ENCODE measurements at places on chromosomes 5 and 9.

- no peak for DNase-seq
These were observed 21.1 kb downstream of the TLE4 start for GRCh38 chr9:79592726-79593493.

GRCh38 chr5:152711801-152712388, 306.8 kb upstream of the NMUR2 start:
- DNase-seq = no peak

GRCh38 chr5:149355688-149356087, 2.2 kb upstream of the PCYOX1L start:
- DNase-seq = no peak

DNA sequence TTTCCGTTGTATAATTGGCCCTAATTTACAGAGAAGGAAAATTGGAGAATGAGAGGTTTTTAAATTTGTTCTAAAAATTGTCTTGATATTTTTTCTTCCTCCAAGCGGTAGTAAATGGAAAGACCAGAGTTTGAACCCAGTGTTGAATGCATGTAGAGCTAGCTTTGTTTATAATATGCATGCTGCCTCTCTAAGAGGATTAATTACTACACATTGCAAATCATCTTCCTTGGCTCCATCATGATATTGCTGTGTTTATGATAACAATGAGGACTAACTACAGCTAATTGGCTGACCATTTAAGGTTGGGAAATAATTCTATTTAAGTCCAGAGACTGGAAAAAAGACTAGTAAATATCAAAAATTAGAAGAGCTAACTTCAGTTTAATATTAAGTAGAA, 338.5 kb downstream of the PLK2 start:
- DNase-seq = no peak

- no peak for DNase-seq
These were observed 191.0 kb downstream of the NTRK2 start for GRCh38 chr9:84860249-84861115.

GRCh38 chr5:51082741-51083140, 300.5 kb upstream of the ISL1 start:
- DNase-seq = no peak

DNA sequence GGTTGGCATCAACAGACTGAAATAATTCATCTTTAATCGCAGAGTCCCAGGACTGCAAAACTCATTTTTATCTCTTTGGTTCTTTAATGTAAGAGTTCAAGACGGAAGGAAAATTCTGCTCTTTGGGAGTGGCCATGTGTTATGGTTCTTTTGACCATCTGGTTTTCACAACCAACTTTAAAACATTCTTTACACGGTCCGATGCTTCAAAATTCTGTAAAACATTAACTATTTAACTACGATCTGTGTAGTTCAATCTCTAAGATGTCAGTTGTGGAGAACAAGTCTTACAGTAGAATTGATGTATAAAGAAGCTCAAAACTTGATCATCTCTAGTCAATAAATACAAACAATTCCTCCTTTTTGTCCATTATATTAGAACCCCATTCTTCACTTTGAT, 83.0 kb downstream of the CMYA5 start:
- DNase-seq = no peak

GRCh38 chr5:82160948-82161347, 117.2 kb downstream of the RPS23 start:
- no peak for DNase-seq

- no peak for DNase-seq
These were observed 203.5 kb upstream of the HAPLN1 start for GRCh38 chr5:83924171-83924570.

DNA sequence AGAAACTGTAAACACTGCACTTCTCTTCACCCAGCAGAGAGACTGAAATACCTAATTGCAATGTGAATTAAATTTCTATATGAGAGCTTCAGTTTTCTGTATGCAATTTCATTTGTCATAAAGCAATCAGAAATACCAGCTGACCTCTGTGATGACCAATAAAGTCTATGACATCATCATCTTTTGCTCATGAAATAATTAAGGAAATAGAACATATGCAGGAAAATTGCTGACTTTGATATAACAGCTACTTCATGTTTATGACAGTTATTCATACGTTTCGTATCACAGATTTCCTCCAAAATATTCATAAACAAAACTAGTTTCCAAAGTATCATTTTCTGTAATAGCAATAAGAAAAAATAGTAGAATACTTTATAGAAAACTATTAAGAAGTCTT, 652.3 kb downstream of the SLCO4C1 start:
- no peak for DNase-seq

DNA sequence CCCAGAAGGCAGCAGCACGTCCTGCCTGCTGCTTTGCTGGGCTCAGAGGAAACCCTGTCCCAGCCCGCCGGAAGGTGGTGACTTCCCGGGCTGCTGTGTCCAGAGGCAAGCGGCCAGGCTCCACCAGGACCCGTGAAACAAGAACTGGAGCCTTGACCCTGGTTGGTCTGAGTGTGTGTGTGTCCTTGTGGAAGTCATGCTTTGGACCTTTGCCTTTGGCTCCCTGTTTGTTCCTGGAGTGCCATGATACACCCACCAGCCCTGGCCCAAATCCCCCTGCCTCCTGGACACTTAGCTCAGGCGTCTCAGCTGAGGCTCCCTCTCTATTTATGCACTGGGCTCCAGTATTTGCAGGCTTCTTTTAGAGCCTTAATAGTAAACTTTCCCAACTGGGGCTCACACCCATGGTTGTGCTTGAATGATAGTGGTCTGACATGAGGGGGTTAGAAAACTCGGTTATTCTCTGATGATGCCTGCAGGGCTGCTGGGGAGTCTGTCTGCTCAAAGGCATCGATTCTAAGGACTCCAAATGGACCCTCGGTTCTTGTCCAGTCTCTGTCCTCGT, 72.2 kb downstream of the C9orf50 start:
- DNase-seq = no peak

DNA sequence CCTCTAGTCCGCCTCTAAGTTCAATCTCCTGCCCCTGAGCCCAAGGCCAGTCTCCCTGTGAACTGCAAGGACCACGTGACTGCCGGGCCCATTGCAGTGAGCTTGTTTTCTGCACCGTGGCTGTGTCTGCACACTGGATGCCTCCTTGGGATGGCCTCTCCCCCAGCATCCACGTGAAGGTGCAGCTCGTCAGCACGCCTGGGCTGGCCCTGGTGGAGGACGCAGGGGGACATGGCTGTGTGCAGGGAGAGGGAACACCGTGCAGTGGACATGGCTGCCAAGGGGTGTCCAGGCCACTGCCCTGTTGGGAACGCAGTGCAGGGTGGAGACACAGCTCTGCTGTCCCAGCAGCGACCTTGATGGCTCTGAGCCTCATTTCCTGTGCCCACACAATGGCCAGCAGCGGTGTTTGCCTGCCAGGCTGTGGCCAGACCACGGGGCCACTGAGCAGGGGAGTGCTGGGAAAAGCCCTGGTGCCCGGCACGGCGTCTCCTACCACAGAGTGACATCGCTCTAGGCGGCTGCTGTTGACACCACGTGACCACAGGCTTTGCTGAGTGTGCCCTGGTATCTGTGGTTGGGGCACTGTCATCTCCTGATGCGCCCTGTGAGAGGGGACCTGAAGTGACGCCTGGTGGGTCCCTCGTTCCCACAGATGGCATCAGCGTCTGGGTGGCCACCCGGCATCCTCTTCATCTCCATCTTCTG, 26.9 kb upstream of the EXOC3 start:
- DNase-seq = no peak
